ENCODE measurements at places on chromosomes 1 and 21.
A peak's percentile ranks its signal among the peaks of the same experiment; 100 is the strongest.

- DNase-seq: no peak
Observed at GRCh38 chr1:154406886-154407197, 1.7 kb downstream of the IL6R start.

DNA sequence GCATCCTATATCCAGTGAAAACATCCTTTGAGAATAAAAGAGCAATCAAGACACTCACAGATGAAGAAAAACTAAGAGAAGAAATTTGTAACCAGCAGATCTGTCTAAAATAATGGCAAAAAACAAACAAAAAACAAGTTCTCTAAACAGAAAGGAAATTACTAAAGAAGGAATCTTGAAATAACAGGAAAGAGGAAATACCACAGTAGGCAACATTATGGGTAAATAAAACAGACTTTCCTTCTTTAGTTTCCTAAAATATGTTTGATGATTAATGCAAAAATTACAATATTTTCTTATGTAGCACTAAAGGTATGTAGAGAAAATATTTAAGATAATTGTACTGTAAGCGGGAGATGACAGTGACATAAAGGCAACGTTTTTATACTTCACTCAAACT is 23.5 kb downstream of the SLC19A1 start:
- no peak for DNase-seq

DNA sequence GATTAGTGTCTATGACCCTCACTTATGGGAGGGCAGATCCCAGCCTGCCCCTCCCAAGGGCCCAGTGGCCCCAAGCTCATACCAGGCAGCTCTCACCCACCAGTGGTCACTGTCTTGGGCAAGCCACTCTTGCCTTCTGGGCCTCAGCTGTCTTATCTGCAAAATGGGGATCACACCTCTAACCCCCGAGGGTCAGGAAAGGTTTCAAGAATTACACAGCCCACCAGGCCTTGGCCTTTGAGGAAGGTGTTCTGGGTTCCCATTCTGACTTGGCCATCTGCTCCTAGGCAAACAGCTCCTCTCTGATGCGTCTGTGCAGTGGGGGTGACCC is 16.8 kb downstream of the RUNX3 start:
- DNase-seq: no peak

GRCh38 chr1:98497497-98497896 is 164.0 kb upstream of the SNX7 start:
- DNase-seq: no peak

GRCh38 chr1:161905269-161905884 is 118.3 kb downstream of the OLFML2B start:
- DNase-seq: no peak

GRCh38 chr1:55067914-55068313 is 28.6 kb downstream of the PCSK9 start:
- DNase-seq: no peak

GRCh38 chr1:2471587-2472001 is 4.5 kb upstream of the PLCH2 start:
- no peak for DNase-seq

- DNase-seq: no peak
Observed at GRCh38 chr1:12085643-12086260, 22.6 kb downstream of the TNFRSF8 start.

- no peak for DNase-seq
Observed at GRCh38 chr1:243850202-243850451, at the start of gene AKT3. Gene AKT3, minus strand, starts transcription at chr1:243850243. Its CDS starts 7,073 bp downstream, at chr1:243843170.

DNA sequence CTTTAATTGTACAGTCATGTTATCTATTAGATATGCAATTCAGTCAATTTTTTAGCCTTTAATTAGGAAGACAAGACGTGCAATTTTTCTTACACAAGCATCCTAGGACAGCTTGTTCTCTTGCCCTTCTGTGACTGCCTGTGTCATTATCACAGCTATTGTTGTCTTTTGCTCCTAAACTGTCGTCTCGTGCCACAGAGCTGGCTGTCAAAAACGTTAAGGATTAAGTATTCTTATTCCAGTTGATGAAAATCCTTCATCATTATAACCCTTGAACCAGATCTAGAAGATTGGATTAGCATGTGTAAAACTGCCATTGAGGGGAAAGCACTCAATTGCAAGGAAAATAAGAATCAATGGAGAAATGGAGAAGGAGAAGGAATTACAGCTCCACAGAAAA is 43.8 kb upstream of the AIM2 start:
- DNase-seq: no peak

- no peak for DNase-seq
Observed at GRCh38 chr1:236767276-236767675, 27.8 kb upstream of the MTR start.

GRCh38 chr1:161119092-161119903 is 1.4 kb downstream of the NIT1 start:
- DNase-seq: peak; percentile 72

GRCh38 chr21:34342476-34342875 is 21.3 kb upstream of the KCNE2 start:
- DNase-seq: no peak

DNA sequence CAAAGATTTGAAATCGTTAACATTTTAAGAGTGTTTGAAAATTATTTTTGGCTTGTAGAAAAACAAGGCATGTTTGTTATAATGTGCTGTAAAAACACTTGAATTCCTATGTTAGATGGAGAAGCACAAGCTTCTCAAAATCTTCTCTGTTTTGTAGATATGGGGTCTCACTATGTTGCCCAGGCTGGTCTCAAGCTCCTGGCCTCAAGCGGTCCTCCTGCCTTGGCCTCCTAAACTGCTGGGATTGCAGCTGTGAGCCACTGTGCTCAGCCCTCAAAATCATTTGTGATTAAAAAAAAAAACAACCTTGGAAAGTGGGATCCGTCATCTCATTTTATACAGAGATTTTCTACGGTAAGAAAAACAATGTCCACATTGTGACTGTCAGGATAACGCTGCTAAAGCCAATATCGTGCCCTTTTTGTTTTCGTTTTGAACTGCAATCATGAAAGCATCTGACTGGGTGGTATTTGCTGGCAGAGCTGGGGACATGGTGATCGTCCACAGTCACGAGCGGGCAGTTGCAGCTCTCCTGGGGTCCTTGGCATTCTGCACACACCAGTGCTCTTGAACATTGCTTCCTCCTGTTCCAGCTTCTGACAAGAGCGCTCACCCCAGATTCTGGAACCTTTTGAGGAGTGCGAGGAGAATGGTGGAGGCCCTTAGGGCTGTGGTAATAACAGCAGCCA is 112.5 kb downstream of the PGBD5 start:
- DNase-seq: no peak

GRCh38 chr1:62131093-62131725 is 63.4 kb upstream of the L1TD1 start:
- no peak for DNase-seq

DNA sequence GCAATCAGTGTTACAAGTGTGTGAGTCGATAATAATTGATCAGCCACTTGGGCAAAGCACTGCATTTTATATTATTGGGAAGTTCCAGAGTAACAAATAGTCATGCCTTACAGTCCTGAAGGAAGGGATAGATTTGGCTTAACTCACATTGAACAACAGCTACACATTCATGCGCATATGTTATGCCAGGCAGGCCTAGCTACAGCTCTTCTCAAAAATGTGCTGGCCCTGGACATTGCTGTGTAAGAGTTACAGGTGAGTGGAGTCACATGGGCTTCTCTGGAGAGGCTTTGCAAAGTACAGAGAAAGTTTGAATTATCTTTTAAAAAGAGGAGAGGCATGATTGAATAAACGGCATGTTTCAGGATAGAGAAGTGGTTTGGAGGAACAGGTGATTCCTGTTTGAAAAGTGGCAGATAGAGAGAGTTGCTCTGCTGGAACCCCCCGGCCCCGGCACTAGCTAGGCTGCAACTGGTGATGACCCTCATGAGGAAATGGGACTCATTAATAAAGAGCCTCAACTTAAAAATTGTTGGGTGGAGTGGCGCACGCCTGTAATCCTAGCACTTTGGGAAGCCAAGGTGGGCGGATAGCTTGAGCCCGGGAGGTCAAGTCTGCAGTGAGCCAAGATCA is 200.6 kb downstream of the CRB1 start:
- DNase-seq: no peak

DNA sequence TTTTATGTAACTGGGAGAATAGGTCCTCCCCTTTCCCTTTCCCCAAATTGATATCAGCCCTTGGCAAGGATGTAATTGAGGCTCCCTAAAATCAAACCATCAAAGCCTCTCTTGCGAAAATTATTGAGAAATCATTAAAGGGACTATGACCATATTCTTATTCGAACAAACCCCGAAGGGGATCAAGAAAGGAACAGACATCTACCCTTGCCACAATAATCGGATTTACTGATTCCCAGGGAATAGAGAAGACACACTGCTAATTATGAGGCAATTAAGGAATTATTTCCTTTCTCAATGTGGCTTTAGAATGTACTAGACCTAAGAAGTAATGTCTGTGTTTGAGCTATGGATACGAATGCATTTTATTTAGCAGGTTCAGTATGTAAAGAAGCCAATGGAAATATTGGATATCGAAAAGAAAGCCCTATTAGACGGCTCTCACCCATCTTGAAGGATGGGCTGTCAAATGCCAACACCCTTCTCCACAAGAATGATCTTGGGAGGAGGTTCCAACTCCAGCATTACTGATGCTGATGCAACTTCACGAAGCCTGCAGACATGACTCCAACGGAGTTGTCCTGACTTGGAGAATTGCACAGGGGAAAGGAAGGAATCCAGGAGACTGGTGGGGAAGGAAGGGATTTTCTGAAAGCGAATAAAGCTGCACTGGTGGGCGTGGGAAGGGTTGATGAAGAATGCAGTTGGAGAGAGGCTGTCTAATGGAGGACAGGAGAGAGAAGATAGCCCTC is 11.6 kb upstream of the PTPRF start:
- DNase-seq: no peak

DNA sequence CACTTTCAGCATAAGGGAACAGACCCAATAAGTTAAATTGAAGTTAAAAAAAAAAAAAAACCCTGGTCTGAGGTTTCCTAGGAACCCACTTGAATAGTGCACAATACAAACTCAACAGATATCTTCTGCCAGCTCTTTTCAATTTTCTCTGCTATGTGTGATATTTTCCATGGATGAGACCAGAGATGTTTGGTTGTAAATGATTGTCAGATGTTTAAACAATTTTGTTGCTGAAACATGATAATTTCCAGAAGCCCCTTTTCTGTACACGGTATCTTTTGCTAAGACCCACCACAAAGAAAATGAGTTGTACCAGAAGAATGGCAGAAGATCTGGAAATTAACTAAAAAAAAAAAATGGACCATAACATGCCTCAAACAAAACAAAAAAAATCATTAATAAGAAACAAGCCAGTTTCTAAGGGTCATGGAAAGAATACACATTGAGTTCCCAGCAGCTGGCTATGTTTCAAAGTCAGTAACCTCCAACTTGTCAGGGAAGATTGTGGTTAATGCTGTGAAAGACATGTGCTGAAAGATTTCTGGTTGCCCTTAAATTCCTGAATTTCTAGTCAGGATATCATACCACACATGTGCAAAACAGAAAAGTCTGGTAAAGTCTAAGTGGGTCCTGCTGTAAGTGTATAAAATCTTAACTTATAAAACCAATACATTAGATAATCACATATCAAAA is 35.6 kb upstream of the MGST3 start:
- no peak for DNase-seq

- no peak for DNase-seq
Observed at GRCh38 chr21:31201144-31201543, 142.9 kb downstream of the TIAM1 start.
